Keratinocyte (primary cell): ENCODE measurements at places on chromosomes 7 and 10. TPM values are rescaled to one million over a fixed set of nuclear protein-coding genes. Genes with fewer than 3 reads are reported as not detected.

NXPH1 gene
- not detected in 3 replicates for polyA plus RNA-seq

ELN gene
- not detected in 3 replicates for polyA plus RNA-seq

NYAP1 gene
- polyA plus RNA-seq = 0.16 to 0.48 TPM (median 0.16 TPM) in 3 replicates

IQUB gene
- polyA plus RNA-seq = 0.04 to 0.09 TPM (median 0.05 TPM) in 3 replicates

PGAM2 gene
- polyA plus RNA-seq = not detected in 3 replicates

RNF133 gene
- not detected in 3 replicates for polyA plus RNA-seq

ZNF467 gene
- polyA plus RNA-seq = 0.31 to 0.93 TPM (median 0.52 TPM) in 3 replicates

ZSWIM8 gene
- 34.2 to 83.5 TPM (median 39.2 TPM) in 3 replicates for polyA plus RNA-seq

ZMIZ2 gene
- 3.2 to 5.4 TPM (median 4.7 TPM) in 3 replicates for polyA plus RNA-seq

ADIRF gene
- 136 to 164 TPM (median 157 TPM) in 3 replicates for polyA plus RNA-seq

DOCK4 gene
- 6.2 to 18.9 TPM (median 13.9 TPM) in 3 replicates for polyA plus RNA-seq

CACNB2 gene
- 0.03 to 0.15 TPM in 2 of 3 replicates, not detected in the other for polyA plus RNA-seq

FGFBP3 gene
- polyA plus RNA-seq = 0.03 to 0.22 TPM (median 0.06 TPM) in 3 replicates

MAGI2 gene
- polyA plus RNA-seq = 0.05 to 0.10 TPM (median 0.07 TPM) in 3 replicates

MSS51 gene
- 0.39 to 1.3 TPM (median 1.3 TPM) in 3 replicates for polyA plus RNA-seq

FEZF1 gene
- polyA plus RNA-seq = not detected in 3 replicates

PNPLA8 gene
- 10.8 to 23.1 TPM (median 16.3 TPM) in 3 replicates for polyA plus RNA-seq

COBL gene
- 4.4 to 6.5 TPM (median 4.5 TPM) in 3 replicates for polyA plus RNA-seq

FGFR2 gene
- polyA plus RNA-seq = 12.8 to 23.9 TPM (median 20.6 TPM) in 3 replicates

GDF10 gene
- not detected in 3 replicates for polyA plus RNA-seq

HOXA5 gene
- 3.3 to 7.1 TPM (median 4.5 TPM) in 3 replicates for polyA plus RNA-seq

PITRM1 gene
- 29.5 to 86.5 TPM (median 47.2 TPM) in 3 replicates for polyA plus RNA-seq

IGF2BP3 gene
- 13.8 to 22.3 TPM (median 18.9 TPM) in 3 replicates for polyA plus RNA-seq

EXOSC1 gene
- 40.9 to 45.7 TPM (median 42.9 TPM) in 3 replicates for polyA plus RNA-seq

SFXN3 gene
- polyA plus RNA-seq = 77.0 to 102 TPM (median 78.7 TPM) in 3 replicates

PRPS1L1 gene
- not detected in 3 replicates for polyA plus RNA-seq

EPO gene
- polyA plus RNA-seq = 0.35 to 0.86 TPM (median 0.41 TPM) in 3 replicates

OR6V1 gene
- polyA plus RNA-seq = not detected in 3 replicates

TRIM74 gene
- polyA plus RNA-seq = 0.03 to 0.19 TPM in 2 of 3 replicates, not detected in the other

ADAP1 gene
- 4.3 to 6.2 TPM (median 5.5 TPM) in 3 replicates for polyA plus RNA-seq

PAPSS2 gene
- polyA plus RNA-seq = 1.1 to 1.7 TPM (median 1.1 TPM) in 3 replicates

MPP7 gene
- 4.9 to 6.5 TPM (median 6.3 TPM) in 3 replicates for polyA plus RNA-seq

WIPF3 gene
- 0.04 to 0.11 TPM (median 0.04 TPM) in 3 replicates for polyA plus RNA-seq

CLDN3 gene
- polyA plus RNA-seq = not detected in 3 replicates

UROS gene
- polyA plus RNA-seq = 40.0 to 46.7 TPM (median 40.1 TPM) in 3 replicates

RASA4B gene
- 0.45 to 1.2 TPM (median 0.49 TPM) in 3 replicates for polyA plus RNA-seq

AGBL3 gene
- polyA plus RNA-seq = 0.53 to 0.97 TPM (median 0.57 TPM) in 3 replicates

GALNT17 gene
- polyA plus RNA-seq = not detected in 3 replicates
